Colonic mucosa (tissue), 4 donors: ENCODE measurements at places on chromosomes 12 and 14. TPM values are rescaled to one million over a fixed set of nuclear protein-coding genes. Genes with fewer than 3 reads are reported as not detected.

- H3K27me3 ChIP-seq, result no peaks in the 10 kb centered on the region
- no peak overlapping the region for H3K27ac ChIP-seq
- no peak for DNase-seq
- H3K4me3 ChIP-seq, result no peak overlapping the region
- H3K4me1 ChIP-seq, result no peaks in the 10 kb centered on the region
- no peaks in the 10 kb centered on the region for H3K36me3 ChIP-seq
These were observed 82.8 kb upstream of the NEDD1 start for GRCh38 chr12:96824074-96824837.

DNA sequence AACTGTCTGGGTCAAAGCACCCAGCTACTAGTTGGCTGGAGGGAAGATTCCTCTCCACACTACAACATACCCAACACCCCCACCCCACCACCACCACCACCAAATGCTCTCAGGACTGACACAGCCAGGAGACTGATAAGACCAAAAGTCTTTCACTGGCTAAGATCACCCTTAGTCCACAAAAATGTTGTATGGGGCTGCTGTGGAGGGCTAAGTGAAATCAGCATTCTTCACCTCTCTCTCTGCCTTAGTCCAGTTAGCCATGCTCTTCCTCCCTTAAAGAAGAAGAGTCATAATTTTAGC, 106.2 kb downstream of the NUAK1 start:
- no peak for DNase-seq
- H3K36me3 ChIP-seq, result no peaks in the 10 kb centered on the region

GRCh38 chr12:15494329-15495046, 172.2 kb downstream of the PTPRO start:
- no peak overlapping the region for H3K4me3 ChIP-seq
- no peaks in the 10 kb centered on the region for H3K27me3 ChIP-seq
- DNase-seq, result no peak

DNA sequence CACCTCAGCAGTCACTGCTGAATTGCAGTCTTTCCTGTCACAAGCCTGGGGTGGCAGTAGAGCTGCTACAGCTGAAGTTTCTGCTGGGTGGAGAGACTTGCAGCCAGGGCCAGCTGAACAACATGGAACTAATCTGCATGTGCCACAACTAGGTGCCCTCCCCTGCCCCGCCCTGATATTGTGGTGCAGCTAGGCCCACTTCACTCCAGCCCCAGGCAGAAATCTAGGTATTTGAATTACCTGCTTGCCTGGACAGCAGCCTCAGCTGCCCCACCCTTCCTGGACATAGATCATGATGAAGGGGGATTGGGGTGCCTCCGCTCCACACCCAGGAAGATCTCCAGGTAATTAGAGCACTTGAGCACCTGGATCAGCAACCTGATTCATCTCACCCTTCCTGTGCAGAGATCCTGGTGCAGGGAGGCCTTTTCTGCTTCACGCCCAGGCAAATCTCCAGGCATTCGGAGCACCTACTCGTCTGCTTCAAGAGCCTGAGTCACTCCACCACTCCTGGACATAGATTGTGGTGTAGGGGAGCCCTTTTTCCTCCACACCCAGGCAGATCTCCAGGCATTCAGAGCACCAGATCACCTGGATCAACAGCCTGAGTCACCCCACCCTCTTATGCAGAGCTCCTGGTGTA, 477.0 kb downstream of the SOX5 start:
- no peaks in the 10 kb centered on the region for H3K27me3 ChIP-seq
- H3K27ac ChIP-seq, result no peak overlapping the region
- no peaks in the 10 kb centered on the region for H3K4me1 ChIP-seq
- H3K36me3 ChIP-seq, result no peaks in the 10 kb centered on the region

DNA sequence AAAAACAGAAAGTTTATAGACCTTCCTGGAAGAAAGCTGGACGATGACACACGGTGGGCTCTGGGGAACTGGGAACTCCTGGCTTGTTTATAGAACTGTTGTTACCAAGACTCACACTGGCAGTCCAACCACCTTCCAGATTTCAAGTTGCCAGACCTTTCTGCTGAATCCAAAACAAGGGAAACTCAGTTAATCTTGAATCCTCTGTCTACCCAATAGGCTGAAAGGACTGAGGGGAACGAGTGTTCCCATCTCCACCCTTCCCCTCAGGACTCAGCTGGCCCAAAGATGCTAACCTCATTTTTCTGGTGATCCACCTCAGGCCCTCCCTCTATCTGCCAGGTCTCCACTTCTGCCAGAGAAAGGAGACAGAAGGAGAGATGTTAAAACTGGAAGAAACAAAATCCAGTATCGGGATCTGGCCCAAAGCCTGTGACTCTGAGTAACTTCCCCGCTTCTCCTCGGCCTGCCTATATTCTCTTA, 231.4 kb downstream of the ANO2 start:
- no peak overlapping the region for H3K27ac ChIP-seq
- DNase-seq, result no peak
- H3K27me3 ChIP-seq, result no peaks in the 10 kb centered on the region
- no peaks in the 10 kb centered on the region for H3K36me3 ChIP-seq
- H3K4me3 ChIP-seq, result no peak overlapping the region
- peaks cover 18% of the 10 kb centered on the region for H3K4me1 ChIP-seq

Gene NID2
- 28.7 TPM for total RNA-seq

Gene SIX4
- total RNA-seq, result 0.27 TPM

DNA sequence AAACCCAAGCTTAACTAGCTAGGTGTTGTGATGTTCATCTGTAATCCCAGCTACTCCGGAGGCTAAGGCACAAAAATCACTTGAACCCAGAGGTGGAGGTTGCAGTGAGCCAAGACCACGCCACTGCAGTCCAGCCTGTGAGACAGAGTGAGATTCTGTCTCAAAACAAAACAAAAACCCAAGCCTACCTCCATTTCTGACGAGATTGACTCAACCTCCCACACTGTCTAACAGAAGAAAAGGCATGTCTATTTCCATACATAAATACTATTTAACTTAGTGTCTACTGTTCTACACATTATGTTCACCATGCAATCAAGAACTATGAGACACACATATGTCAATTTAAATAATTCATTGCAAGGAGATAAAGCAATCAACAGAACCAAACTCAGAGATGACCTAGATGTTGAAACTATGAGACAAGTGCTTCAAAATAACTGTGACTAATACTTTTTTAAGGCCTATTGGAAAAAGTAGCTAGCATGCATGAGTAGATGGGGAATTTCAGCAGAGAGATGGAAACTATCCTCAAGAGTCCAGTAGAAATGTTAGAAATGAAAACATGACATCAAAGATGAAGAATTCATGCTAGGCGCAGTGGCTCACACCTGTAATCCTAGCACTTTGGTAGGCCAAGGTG, 75.9 kb upstream of the DHRS4 start:
- H3K27me3 ChIP-seq, result no peaks in the 10 kb centered on the region
- H3K4me3 ChIP-seq, result no peak overlapping the region
- H3K27ac ChIP-seq, result no peak overlapping the region

DNA sequence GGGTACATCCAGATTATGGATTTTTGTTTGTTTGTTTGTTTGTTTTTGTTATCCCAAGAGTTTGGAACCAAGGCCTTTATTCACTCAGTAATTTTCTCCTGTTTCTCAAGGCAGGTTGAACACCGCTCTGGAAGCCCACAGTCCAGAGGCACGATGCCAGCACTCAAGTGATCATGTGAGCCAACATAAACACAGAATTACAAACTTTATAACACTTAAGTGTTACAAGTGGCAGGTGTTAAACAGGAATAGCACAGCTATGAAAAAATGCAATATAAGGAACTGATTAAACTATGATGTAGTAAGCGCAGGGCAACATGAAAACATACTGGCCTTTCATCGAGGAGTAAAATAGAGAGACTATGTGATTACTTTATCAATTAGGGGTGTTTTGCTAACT, 1885.8 kb upstream of the SEL1L start:
- DNase-seq, result no peak
- H3K27me3 ChIP-seq, result no peaks in the 10 kb centered on the region
- H3K36me3 ChIP-seq, result no peaks in the 10 kb centered on the region
- no peak overlapping the region for H3K27ac ChIP-seq

GRCh38 chr14:79354336-79354735, 857.0 kb downstream of the DIO2 start:
- H3K27ac ChIP-seq, result no peak overlapping the region
- H3K36me3 ChIP-seq, result no peaks in the 10 kb centered on the region
- no peak for DNase-seq
- H3K27me3 ChIP-seq, result no peaks in the 10 kb centered on the region
- no peak overlapping the region for H3K4me3 ChIP-seq

DNA sequence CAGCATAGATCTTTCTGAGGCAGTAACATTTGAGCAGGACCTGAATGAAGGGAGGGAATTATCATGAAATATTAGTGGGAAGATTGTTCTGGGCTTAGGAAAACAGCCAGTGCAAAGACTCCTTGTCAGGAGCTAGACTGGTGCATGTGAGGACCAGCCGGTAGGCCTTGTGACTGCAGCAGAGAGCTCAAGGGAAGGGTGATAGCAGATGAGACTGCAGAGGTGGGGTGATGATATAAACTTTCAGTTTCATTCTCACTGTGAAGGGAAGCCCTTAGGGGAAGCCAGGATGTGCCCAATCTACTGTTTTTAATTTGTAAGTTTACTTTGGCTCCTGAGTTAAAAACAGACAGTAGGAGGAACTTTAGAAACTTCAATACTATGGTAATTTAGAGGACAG, 12.4 kb downstream of the IL22 start:
- DNase-seq, result no peak
- no peak overlapping the region for H3K4me3 ChIP-seq
- no peak overlapping the region for H3K27ac ChIP-seq
- H3K36me3 ChIP-seq, result no peaks in the 10 kb centered on the region
- no peaks in the 10 kb centered on the region for H3K27me3 ChIP-seq
